Left kidney (tissue), 8 donors: ENCODE measurements at places on chromosomes 5 and 9. TPM values are rescaled to one million over a fixed set of nuclear protein-coding genes. Genes with fewer than 3 reads are reported as not detected.
A peak's percentile ranks its signal among the peaks of the same experiment; 100 is the strongest.

The SLCO6A1 gene
- not detected for polyA plus RNA-seq

The NMUR2 gene
- polyA plus RNA-seq, result 0.15 TPM

The NR2F1-AS1 gene
- polyA plus RNA-seq, result 59.1 TPM

DNA sequence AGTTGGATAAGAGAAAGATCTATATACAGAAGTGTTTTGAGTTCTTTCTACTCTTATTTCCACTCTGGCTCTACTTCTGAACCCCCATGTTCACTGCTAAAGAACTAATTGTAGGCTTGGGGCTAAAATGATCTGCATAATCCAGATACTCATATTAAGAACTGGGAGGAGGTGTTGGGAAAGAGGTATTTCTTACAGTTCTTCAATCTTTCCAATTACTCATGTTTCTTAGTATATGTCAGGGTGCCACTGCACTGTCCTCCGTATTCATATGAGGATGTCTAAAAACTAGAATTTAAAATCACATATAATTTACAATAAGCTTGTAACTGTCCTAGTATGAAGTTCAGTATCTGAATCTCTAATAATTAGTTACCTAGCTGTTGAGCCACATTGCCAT lies 12.7 kb downstream of the NIPBL start:
- DNase-seq, result no peak

DNA sequence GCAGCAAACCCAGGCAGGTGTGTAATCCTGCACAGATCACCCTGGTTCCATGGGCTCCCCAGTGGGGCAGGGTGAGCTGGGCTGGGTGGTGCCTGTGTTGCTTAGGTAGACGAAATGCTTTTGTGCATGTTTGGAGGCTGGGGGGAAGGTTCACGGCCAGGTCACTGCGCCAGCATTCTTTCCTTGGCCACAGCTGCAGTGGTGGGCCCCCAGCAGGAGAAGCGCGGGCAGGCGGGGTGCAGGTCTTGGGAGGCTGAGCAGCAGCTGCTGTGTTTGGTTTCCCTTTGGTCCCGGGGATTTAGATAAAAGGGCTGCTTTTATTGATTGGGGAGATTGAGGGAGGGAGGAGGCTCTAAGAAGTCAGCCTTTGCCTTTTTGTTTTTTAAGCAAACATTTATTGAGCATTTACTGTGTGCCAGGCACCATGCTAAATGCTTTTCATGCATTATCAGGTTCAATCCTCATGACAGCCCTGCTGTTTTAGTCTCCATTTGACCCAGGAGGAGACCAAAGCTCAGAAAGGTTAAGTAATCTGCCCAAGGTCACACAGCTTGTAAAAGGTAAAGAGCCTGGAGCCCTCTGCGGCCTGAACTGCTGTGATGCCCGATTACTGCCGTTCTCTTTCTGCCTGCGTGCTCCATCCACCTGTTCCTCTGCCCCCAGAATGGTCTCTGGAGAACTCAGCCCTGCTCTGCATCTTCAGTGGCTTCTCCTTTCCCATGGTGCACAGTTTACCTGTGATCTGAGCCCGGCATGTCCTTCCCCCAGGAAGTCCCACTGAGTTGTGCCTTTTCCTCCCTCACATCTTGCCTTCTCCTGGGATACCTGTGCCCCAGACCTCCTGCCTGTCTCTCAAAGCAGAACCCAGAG lies 94.4 kb downstream of the MACROH2A1 start:
- DNase-seq, result peak; percentile 45

DNA sequence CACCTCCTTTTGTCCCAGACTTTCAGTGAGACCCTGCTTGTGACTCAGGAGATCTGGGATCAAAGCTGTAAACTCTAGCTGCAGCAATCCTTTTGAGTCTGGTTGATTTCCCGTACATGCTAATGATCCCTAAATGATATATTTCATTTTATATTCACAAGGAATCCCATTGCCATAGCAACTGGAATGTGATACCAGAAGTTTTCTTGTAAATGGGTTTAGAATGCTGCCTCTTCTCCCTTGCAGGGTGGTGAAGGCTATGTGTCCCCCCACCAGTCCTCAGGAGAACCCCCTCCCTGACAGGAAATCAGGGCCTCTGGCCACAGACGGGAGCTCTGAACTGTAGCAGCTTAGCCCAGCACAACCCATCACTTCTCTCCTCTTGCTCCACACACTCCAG lies 215.0 kb downstream of the FSTL4 start:
- no peak for DNase-seq

GRCh38 chr9:326667-327066 lies 112.0 kb downstream of the DOCK8 start:
- no peak for DNase-seq

DNA sequence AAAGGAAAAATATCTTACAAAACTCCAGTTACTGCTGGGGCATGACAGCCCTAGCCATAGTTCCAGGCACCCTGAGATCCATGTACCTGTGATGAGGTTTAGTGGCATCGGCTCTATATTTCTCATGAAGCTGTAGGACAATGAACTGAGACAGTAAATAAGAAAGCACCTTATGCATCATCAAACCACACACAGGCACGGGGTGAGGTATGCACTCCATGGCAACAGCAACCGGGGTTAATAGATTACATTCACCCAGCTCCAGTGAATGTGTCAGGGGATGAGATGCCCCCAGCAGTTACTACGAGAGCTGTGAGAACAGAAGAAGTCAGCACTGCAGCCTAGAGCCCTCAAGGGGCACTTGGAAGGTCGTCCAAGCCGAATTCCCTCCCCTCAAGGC lies 162.0 kb upstream of the S1PR3 start:
- DNase-seq, result no peak

DNA sequence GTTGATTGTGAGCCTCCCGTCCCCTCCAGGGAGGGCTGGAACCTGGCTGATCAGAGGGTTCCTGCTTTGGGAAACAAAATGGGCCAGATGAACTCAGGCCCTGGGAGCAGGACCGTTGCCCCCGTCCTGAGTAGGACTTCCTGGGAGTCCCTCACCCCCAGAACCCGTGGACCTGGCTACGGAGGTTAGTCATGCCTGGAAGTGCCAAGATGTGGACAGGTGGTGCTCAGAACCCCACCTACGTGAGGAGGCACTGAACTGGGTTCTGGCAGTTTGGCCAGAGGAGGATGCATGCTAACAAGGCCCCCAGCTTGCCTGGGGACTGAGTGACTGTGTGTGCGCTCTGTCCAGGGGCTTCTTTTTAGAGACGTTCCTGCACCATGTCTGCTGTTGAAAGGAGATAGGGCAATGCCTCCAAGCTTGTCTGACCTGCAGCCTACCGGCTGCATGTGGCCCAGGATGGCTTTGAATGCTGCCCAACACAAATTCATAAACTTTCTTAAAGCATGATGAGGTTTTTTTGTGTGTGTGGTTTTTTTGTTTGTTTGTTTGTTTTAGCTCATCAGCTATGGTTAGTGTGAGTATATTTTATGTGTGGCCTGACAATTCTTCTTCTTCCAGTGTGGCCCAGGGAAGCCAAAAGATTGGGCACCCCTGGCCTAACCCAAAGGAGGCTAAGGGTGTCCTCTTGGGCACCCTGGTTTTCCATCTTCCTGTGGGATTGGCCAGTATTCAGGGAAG lies 1.8 kb upstream of the DAB2IP start:
- DNase-seq, result no peak

- peak; percentile 60 for DNase-seq
Measured at GRCh38 chr9:91948597-91949391, 1.2 kb downstream of the ROR2 start.

DNA sequence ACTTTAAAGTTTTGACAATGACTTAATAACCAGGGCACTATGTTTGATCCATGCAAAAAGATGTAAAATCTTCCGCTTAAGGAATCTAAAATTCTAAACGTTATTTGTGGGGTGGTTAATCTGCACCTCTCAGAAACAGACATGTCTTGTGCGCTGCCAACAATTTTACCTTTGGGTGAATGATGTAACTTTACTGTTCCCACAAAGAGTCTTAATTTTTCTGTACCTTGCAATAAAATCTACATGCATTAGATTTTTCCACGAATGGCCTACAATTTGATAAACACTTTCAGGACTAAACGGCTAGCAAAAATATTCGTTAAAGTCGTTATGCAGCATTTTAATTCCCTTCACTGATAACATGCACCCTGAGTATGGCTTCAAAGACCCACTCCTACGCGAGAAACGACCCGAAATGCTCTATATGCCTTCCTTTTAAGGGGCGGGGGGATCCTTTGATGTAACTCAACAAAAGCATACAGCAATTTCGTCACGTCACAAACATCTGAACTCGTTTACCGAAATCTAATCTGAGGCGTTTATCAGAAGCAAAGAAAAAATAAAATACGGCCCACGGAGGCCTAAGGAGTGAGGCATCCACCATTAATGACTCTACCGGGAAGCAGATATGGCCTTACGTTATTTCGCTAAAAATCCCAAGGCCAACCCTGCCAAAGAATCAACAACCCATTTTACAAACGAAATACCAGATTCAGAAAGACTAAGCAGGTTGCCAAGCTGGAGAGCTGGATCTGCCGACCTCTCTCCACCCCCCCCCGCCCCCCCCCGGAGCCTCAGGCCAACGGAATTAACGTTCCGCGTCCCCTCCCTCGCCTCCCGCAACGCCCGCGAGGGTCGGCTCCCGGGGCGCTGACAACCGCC lies 621 bp downstream of the AK6 start:
- DNase-seq, result peak; percentile 42

DNA sequence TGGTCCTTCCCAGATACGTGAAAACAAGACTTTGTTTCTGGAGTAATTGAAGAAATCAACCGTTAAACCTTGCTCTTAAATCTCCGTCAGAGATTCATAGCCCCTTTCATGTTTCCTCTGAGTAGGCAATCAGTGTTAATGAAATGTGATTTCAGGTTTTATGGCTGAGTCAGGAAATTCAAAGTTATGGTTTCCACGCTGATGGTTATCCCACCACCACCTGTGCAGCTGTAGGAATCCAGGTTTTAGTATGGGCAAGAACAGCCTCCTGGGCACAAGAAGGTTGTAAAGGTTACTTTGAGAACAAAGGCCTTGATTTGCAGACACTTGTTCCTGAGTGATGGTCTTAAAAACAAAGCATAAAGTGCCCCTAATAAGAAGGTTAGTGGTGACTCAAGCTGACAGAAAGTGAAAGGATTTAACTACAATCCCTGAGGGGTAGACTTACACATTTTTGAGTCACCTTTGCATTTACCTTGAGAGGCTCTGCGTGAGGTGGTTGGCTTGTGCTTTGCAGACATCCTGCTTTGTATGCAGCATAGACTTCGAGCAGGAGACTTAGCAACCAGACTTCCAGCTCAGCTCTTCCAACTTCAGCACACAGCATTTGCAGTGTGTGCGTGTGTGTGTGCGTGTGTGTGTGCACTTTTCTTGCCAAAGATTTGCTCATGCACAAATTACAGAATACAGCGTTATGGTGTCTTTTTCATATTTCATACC lies 159.6 kb downstream of the TLE4 start:
- DNase-seq, result peak; percentile 15
